Stimulated activated CD4-positive, alpha-beta T cell treated with anti-CD3 and anti-CD28 coated beads, Interleukin-4, amount 100 ng/mL, for 4 hours (primary cell): ENCODE measurements at places on chromosomes 13 and 19.

DNA sequence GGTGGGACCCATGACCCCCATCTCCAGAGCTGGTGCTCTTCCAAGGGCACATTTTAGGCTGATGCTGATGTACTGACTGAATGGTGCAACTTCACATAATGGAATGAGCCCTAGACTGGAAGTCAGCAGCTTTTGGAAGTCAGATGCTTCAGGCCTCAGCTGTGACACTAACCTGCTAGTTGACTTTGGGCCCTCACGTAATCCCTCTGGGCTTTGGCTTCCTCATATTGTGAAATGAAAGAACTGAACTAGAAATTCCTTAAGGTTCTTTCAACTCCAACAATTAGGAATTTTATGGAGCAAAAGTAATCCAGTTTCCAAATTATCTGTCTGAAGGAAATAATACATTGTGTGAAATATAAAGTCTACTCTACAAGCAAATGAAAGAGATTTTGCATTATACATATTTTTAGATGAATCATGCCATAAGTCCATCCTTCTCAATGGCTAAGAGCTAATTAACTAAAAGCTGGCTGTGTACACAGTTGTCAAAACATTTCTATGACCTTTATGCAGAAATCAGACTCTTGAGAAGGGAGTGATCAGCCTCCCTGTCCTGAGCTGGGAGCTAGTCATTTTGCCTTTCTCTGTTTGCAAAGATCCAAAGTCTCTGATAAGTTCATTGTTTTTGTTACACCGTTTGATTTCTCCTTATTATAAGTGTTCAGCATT, 204.2 kb downstream of the DCLK1 start:
- DNase-seq = no peak

GRCh38 chr13:76803831-76804230, 82.4 kb downstream of the KCTD12 start:
- no peak for DNase-seq

- DNase-seq = peak; percentile 96
These were observed 23.9 kb upstream of the ZNF846 start for GRCh38 chr19:9792206-9793070.

DNA sequence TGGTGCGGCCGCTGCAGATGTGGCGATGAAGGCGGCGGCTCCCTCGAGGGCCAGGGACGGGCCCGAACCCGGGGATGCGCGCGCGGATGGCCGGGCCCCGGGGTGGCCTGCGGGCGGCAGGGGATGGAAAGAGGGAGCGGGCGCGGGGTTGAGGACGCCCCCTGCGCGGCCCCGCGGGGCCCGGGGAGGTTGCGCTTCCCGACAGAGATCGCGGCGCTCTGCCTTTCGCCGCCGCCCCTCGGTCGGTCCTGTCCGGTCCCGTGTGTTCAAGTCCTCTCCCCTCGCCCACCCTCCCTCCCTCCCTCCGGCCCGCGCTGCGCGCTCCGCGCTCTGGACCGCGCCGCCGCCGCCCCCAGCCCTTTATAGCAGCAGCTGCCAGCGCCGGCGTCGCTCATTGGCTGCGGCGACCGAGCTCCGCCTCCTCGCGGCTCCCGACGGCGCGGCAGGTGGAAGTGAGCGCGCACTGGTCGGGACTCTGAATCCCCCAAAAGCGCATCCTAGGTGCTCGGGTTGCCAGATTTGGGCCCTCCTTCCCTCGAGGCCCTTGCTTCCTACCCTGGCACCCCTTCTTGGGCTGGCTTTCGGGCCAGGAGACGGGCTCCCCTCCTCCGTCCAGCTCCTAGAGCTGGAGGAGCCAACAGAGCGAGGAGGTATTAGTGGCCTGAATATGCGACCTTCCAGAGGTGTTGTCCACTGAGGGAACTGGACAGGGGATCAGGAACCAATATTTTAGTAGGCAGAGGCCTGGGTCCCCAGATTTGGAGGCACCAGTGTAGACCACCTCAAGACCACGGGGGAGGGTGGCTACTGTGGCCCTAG, at the start of gene ELAVL3:
Gene ELAVL3, minus strand, starts transcription at position 332 of the 819 bp plus-strand sequence. CDS start 438 bp downstream, outside the sequence.
- DNase-seq = no peak

DNA sequence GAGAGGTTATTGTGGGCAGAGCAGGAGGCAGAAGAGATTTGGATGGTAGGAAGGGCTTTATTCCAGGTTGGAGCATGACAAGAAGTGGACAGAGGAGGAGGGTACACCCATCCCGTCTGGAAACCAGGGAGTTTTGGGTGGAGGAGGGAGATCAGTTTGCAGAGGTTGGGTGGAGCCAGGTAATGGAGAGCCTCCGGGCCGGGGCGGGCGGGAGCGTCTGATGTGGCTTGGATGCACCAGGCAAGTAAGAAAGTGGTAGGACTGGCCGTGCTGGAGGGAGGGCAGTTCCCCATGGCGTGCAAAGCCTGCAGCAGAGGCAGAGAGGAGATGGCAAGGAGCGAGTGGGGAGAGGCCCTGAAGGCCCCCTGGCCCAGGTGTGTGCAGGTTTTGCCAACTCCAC, 10.9 kb downstream of the IGFLR1 start:
- DNase-seq = no peak

DNA sequence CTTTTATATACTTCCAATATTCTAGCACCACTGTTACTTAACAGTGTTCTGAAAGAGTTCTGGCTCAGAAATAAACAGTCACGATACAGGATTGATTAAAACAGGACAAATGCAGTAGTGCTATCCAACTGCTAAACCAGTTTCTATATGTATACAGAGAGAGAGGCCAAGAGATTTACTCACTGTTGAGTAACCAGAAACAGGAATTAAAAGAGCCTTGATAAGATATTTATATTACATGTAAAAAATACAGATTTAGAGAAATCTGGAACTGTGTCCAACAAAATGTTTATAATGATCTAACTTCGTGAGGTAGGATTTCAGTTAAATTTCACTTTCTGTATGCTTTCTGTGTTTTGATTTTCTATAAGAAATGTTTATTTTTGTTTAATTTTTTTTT, 116.6 kb downstream of the CDK8 start:
- no peak for DNase-seq

DNA sequence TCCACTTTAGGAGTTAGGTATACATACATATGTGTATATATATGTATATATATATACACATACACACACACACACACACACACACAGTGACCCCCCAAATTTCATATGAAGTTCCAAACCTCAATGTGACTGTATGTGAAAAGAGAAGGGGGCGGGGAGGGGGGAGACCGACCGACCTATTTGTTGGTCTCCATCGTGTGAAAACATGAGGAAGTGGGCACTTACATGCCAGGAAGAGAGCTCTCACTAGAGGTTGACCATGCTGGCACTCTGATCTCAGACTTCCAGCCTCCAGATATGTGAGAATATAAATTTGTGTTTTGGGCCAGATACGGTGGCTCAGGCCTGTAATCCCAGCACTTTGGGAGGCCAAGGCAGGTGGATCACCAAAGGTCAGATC, 24.6 kb downstream of the ZNF562 start:
- no peak for DNase-seq

DNA sequence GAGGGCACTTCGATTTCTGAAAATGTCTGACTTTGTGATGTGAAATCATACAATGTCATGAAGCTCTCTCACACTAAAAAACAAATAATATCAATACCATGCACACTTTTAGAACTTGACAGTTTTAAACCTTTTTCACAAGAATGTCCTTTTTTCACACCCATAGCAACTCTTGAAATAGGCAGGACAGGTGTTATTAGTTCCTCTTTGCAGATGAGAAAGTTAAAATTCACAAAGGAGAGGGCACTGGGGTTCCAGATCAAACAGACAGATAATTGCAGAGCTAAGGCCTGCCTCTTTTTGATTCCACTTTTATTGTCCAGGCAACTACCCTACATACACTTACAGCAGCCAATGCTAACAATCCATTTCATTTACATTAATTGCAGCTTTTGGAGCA, 142.8 kb downstream of the KLF12 start:
- DNase-seq = no peak

GRCh38 chr13:49681842-49682435, 9.3 kb downstream of the EBPL start:
- DNase-seq = no peak

DNA sequence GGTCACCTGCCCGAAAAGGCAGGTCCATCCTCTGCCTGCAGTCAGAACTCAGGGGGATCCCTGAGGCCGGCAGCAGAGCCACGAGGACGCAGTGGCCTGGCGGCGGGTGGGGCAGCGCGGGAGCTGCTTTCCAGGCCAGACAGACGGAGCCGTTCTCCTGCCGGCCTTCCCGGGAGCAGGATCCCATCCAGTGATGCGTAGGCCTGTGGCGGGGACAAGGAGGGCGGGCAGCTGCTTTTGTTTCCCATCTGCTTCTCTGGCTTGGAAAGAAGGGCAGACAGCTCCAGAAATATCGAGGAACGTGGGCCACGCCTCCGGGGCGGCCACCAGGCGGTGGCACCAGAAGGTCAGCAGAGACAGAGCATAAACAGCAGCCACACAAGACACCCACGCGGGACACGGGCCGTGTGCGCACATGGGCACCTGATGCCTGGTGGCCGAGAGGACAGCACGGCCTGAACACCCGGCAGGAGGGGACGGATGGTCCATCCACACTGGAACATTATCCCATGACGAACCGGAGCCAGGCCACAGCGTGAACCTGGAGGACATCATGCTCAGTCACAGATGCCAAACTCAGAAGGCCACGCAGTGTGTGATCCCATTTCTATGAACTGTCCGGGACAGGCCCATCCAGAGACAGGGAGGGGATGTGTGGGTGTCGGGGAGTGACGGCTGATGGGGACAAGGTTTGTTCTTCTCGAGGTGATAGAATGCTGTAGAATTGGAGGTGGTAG, 13.9 kb upstream of the MKNK2 start:
- no peak for DNase-seq

DNA sequence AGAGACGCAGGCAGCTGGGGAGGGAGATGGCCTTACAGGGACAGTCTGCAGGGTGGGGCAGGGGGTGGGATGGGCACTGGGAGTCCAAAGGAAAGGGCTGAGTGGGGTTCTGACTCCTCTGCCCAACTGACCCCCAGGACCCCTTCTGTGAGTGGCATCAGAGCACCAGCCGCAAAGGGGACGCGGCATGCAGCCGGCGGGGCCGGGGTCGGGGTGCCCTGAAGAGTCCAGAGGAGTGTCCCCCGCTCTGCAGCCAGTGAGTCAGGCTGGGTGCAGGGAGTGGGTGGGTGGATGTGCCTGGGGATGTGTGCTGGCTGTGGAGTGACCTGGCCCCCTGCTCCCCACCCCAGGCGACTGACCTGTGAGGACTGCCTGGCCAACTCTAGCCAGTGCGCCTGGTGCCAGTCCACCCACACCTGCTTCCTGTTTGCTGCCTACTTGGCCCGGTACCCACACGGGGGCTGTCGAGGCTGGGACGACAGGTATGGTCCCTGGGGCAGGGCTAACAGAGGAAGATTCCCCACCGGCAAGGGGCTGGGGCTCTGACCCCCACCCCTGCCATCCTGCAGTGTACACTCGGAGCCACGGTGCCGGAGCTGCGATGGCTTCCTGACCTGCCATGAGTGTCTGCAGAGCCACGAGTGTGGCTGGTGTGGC, 25.8 kb downstream of the MEGF8 start:
- DNase-seq = no peak

GRCh38 chr19:45440873-45441654, 17.3 kb upstream of the ERCC1 start:
- DNase-seq = no peak

DNA sequence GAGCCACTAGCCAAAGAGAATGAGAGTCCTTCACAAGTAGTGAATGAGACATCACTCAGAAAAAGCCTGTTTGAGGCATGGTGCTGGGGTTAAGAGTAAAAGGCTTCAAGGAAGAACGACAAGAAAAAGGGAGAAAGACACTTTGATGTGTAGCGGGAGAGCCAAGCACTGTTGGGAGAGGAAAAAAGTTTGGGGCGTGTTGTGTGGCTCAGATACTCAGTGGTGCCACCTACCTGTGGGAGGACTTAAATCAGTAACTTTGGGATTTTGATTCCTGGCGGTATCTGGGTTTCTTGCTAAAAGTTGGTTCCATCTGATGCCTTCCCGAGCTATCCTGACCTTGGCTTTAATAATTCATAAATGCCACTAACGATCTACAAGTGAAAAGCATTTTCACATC, 12.3 kb downstream of the ELSPBP1 start:
- DNase-seq = no peak

DNA sequence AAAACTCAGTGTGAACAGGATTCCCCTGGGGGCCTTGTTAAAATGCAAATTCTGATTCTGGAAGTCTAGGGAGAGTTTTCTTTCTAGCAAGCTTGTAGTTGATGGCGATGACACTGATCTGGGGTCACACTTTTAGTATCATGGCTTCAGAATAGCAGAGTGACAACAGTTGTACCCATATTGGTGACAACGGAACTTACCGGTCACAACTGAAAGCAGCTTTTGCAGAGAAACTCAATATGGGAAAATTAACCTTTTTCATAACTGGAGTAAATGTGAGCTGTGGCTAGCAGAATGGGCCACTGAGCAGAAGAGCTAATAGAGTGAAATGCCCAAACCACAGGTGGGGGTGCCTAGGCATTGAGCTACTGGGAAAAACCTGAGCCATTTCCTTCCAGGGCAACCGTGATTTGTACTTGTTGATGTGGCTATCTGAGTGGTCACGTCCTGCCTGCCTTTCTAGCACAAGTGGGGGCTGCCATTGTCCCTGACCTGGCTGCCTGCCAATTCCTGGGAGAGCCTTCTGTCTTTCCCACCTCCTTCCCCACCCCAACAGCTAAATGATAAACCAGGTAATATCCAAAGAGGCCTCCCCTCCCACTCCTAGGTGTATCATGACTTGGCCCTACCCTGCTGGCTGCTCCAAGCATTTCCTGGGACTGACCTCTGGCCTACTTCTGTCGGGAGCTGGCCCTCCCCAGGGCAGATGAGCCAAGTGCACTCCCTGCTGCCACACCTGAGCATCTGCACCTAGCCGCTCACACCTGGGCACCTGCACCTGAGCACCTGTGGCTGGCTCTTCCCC, 1.7 kb upstream of the SLC10A2 start:
- DNase-seq = no peak

DNA sequence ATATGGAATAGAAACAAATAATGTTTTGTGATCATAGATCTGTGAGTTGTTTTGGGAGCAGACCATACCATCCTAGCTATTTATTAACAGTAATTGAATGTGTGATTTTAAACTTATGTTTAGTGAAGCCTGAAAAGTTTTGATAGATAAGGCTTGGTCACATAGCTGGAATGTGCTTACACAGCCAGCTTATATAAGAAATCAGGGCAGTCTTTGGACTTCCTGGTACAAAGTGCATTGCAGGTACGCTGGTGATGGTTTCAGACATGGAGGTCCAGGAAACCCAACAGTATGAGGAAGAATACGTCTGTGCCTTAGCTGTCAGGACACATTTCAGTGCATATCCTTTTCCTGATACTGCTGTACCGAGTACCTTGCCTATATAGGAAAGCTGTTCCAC, 2316.2 kb upstream of the PCDH20 start:
- DNase-seq = no peak

- DNase-seq = no peak
These were observed 25.4 kb downstream of the RAB20 start for GRCh38 chr13:110536006-110536693.
